ENCODE measurements at places on chromosomes 16 and 17. TPM values are rescaled to one million over a fixed set of nuclear protein-coding genes. Genes with fewer than 3 reads are reported as not detected.
A peak's percentile ranks its signal among the peaks of the same experiment; 100 is the strongest.

The SP6 gene
- total RNA-seq: not detected

The HSPB9 gene
- not detected for total RNA-seq

The KRT20 gene
- not detected for total RNA-seq

The GP1BA gene
- not detected for total RNA-seq

The SHBG gene
- total RNA-seq: not detected

The DHRS7C gene
- total RNA-seq: not detected

The EPN3 gene
- not detected for total RNA-seq

The CNGB1 gene
- total RNA-seq: not detected

DNA sequence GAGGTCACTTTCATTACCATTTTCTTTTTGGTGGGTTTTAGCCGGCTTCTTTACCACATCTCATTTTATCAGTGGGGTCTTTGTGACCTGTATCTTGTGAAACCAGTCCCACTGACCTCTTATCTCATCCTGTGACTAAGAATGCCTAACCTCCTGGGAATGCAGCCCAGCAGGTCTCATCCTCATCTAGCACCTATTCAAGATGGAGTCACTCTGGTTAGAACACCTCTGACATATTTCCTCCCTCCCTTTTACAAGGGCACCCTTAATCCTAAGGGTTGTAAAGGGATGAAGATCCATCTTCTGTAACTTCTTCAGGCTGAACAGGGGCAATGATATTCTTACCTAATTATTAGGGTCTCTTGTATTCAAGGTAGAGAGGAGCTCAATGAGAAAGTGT lies 107.9 kb upstream of the HAS3 start:
- no peaks in the 10 kb centered on the region for H3K27me3 ChIP-seq
- no peak for DNase-seq
- H3K4me3 ChIP-seq: no peak overlapping the region
- no peak overlapping the region for H3K27ac ChIP-seq
- H3K36me3 ChIP-seq: peaks cover 18% of the 10 kb centered on the region

- DNase-seq: no peak
- no peak overlapping the region for H3K27ac ChIP-seq
- H3K27me3 ChIP-seq: no peaks in the 10 kb centered on the region
- peaks cover 39% of the 10 kb centered on the region for H3K4me1 ChIP-seq
- no peak overlapping the region for H3K4me3 ChIP-seq
Observed at GRCh38 chr17:49727380-49727779, 19.6 kb upstream of the SLC35B1 start.

DNA sequence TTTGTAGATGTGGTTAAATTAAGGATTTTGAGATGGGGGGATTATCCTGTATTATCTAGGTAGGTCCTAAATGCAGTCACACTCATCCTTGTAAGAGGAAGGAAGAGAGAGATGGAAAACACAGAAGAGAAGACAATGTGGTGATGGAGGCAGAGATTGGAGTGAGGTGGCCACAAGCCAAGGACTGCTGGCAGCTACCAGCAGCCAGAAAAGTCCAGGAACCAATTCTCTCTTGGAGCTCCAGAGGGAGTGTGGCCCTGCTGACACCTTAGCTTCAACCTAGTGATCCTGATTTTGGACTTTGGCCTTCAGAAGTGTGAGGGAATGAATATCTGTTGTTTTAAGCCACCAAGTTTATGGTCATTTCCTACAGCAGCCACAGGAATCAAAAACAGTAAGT lies 18.0 kb downstream of the MAPT start:
- no peak for DNase-seq
- no peak overlapping the region for H3K4me3 ChIP-seq
- peaks cover 13% of the 10 kb centered on the region for H3K27me3 ChIP-seq
- peaks cover 2% of the 10 kb centered on the region for H3K4me1 ChIP-seq
- no peak overlapping the region for H3K27ac ChIP-seq
- H3K36me3 ChIP-seq: no peaks in the 10 kb centered on the region

DNA sequence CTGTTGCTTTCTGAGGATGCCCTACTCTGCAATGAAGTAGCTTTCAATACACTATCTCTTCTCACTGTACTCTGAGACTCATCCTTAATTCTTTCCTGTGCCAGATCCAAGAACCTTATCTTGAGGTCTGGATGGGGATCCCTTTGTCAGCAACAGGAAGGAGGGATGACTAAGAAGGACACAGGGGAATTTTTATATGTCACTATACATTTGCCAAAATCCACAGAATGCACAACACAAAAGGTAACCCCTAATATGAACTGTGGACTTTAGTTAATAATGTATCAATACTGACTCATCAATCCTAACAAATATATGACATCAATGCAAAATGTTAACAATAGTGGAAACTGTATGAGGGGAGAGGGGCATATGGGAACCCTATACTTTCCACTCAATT lies 4.7 kb upstream of the RBBP6 start:
- H3K36me3 ChIP-seq: peaks cover 2% of the 10 kb centered on the region
- no peak overlapping the region for H3K4me3 ChIP-seq

DNA sequence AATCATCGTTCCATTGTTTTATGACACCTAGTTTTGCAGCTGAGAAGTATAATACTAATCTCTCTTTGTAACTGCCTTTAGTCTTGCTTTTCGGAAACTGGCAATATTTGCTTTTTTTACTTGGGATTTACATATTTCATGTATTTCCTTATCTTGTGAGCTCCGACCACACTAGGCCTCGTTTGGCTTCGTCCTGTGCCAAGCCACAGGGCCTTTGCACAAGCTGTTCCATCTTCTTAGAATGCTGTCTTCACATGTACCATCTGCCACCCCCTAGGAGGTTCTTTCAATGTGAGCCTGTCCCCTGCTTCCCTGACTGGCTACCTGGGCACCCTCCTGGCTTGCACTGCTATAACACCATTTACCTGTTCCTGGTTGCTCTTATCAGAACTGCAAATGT lies 77.2 kb downstream of the SHISA6 start:
- no peaks in the 10 kb centered on the region for H3K27me3 ChIP-seq
- H3K27ac ChIP-seq: no peak overlapping the region
- no peaks in the 10 kb centered on the region for H3K36me3 ChIP-seq
- DNase-seq: no peak
- no peak overlapping the region for H3K4me3 ChIP-seq
- H3K4me1 ChIP-seq: no peaks in the 10 kb centered on the region

GRCh38 chr17:61481421-61481820 lies 29.2 kb downstream of the TBX4 start:
- no peaks in the 10 kb centered on the region for H3K36me3 ChIP-seq
- no peaks in the 10 kb centered on the region for H3K4me1 ChIP-seq
- H3K27ac ChIP-seq: no peak overlapping the region
- no peak for DNase-seq
- H3K27me3 ChIP-seq: no peaks in the 10 kb centered on the region
- H3K4me3 ChIP-seq: no peak overlapping the region

GRCh38 chr17:59093702-59094231 lies 12.9 kb downstream of the TRIM37 start:
- H3K4me3 ChIP-seq: no peak overlapping the region
- no peaks in the 10 kb centered on the region for H3K27me3 ChIP-seq
- no peak for DNase-seq

GRCh38 chr17:6356562-6356961 lies 78.4 kb downstream of the AIPL1 start:
- no peak for DNase-seq
- H3K27ac ChIP-seq: no peak overlapping the region
- H3K27me3 ChIP-seq: peaks cover 17% of the 10 kb centered on the region
- no peak overlapping the region for H3K4me3 ChIP-seq

- H3K27ac ChIP-seq: no peak overlapping the region
- H3K4me1 ChIP-seq: peaks cover 24% of the 10 kb centered on the region
- H3K36me3 ChIP-seq: peaks cover 46% of the 10 kb centered on the region
Observed at GRCh38 chr17:75842411-75842810, 1.8 kb downstream of the UNC13D start.

GRCh38 chr16:84087466-84088151 lies 29.1 kb downstream of the MBTPS1 start:
- H3K27ac ChIP-seq: peak overlapping the region; percentile 7
- no peaks in the 10 kb centered on the region for H3K27me3 ChIP-seq
- DNase-seq: no peak
- peaks cover 51% of the 10 kb centered on the region for H3K4me1 ChIP-seq
- peaks cover 46% of the 10 kb centered on the region for H3K36me3 ChIP-seq

DNA sequence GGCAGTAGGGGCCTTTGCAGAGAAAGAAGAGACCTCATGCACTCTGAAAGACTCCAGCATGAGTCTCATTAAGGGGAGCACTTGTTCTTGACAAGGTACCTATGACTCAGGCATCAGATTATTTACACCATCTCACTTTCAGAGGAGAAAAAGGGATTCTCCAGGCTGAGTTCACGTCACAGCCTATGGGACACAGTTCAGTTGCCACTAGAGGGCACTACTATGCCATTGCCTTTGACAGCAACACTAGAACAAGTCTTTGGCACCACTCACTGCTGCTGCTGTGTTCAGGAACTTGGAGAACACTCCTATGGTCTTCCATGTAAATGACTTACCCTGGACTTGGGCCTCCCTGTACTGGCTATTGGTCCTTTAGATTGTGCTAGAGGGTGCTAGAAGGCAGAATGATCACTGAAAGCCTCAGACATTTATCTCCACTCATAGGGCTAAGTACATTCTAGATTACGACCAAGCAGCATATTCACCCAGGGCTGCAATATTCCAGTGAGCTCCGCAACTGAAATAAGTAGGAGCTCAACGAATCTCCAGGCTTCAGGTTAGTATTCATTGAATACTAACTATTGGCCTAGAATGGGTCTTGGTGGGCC lies 225.1 kb upstream of the CA10 start:
- H3K27ac ChIP-seq: no peak overlapping the region
- DNase-seq: peak; percentile 13
- H3K27me3 ChIP-seq: no peaks in the 10 kb centered on the region
- H3K4me1 ChIP-seq: no peaks in the 10 kb centered on the region
- no peak overlapping the region for H3K4me3 ChIP-seq

DNA sequence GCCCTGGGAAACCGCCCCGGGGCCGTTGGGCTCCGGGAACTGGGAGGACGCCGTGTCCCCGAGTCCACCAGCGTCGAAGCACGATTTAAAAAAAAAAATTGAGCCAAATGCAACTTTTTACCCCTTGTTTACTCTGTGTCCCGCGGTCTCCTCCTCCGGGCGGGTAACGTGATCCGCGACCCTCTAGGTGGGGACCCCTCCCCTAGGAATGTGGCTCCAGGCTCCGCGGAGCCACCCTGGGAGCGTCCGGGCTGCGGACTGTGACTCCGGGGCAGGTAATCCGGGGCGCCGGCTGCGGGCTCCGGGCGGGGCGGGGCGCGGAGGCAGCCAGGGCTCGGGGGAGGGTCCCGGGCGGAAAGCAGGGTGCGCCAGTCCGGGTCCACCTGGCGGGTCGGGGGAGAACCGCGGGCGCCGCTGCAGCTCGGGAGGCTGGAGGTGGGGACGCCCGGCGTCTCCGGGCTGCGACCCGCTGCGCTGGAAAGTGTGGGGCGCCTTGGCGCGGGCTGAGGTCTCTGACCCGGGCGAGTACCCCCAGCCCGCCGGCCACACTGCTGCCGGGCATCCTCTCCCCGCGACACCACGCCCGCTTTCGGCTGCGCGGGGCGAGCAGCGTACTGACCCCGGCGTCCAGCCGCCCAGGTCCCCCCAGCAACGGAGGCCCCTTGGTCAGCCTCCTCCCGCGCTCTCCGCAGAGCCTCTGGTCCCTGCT lies 852 bp upstream of the HELZ start:
- peak overlapping the region; percentile 79 for H3K4me3 ChIP-seq
- peak overlapping the region; percentile 86 for H3K27ac ChIP-seq
- H3K4me1 ChIP-seq: peaks cover 43% of the 10 kb centered on the region
- no peaks in the 10 kb centered on the region for H3K27me3 ChIP-seq
- peak; percentile 54 for DNase-seq

GRCh38 chr16:89922477-89922883 lies 662 bp upstream of the TUBB3 start:
- H3K4me1 ChIP-seq: peaks cover 58% of the 10 kb centered on the region
- no peak overlapping the region for H3K27ac ChIP-seq
- H3K36me3 ChIP-seq: no peaks in the 10 kb centered on the region

- peaks cover 44% of the 10 kb centered on the region for H3K36me3 ChIP-seq
- no peaks in the 10 kb centered on the region for H3K27me3 ChIP-seq
- DNase-seq: no peak
- H3K4me3 ChIP-seq: no peak overlapping the region
- H3K4me1 ChIP-seq: no peaks in the 10 kb centered on the region
Observed at GRCh38 chr16:58160855-58161254, 31.7 kb upstream of the CFAP20 start.

DNA sequence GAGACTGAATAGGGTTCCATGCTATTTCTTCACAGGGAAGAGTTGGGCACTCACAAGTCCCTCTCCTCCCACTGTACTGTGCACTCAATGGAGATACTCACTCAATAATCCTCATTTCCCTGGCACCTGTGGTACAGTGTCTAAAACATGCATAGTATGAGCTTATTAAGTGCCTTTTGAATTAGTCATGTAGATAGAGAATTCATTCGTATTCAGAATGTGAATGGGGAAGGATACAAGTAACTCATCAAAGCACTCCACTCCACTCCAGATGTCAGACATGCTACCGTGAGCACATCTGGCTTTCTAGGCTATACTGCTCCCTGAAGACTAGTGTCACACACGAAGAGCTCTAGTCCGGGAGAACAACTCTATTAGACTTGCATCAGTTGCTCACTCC lies 6.3 kb downstream of the C17orf75 start:
- no peaks in the 10 kb centered on the region for H3K27me3 ChIP-seq
- peaks cover 62% of the 10 kb centered on the region for H3K36me3 ChIP-seq
- DNase-seq: no peak

- no peaks in the 10 kb centered on the region for H3K36me3 ChIP-seq
- DNase-seq: peak; percentile 19
- H3K27ac ChIP-seq: no peak overlapping the region
Observed at GRCh38 chr17:48882272-48882671, 10.3 kb upstream of the ATP5MC1 start.

- H3K27me3 ChIP-seq: peaks cover 11% of the 10 kb centered on the region
- no peak for DNase-seq
- no peak overlapping the region for H3K27ac ChIP-seq
- no peak overlapping the region for H3K4me3 ChIP-seq
Observed at GRCh38 chr16:85185303-85186100, 73.2 kb upstream of the CIBAR2 start.

- no peaks in the 10 kb centered on the region for H3K27me3 ChIP-seq
- H3K4me1 ChIP-seq: peaks cover 30% of the 10 kb centered on the region
- H3K27ac ChIP-seq: peak within 1 kb of the TSS; percentile 97
- H3K36me3 ChIP-seq: peaks cover 31% of the 10 kb centered on the region
Observed at GRCh38 chr17:17206124-17206912, at the start of gene PLD6. TSS of gene PLD6 (minus strand) at chr17:17206333. CDS start at chr17:17206286, 47 bp downstream.

- no peak overlapping the region for H3K4me3 ChIP-seq
- no peaks in the 10 kb centered on the region for H3K27me3 ChIP-seq
- no peak for DNase-seq
- peaks cover 8% of the 10 kb centered on the region for H3K4me1 ChIP-seq
Observed at GRCh38 chr16:4832698-4833343, 14.3 kb downstream of the GLYR1 start.

DNA sequence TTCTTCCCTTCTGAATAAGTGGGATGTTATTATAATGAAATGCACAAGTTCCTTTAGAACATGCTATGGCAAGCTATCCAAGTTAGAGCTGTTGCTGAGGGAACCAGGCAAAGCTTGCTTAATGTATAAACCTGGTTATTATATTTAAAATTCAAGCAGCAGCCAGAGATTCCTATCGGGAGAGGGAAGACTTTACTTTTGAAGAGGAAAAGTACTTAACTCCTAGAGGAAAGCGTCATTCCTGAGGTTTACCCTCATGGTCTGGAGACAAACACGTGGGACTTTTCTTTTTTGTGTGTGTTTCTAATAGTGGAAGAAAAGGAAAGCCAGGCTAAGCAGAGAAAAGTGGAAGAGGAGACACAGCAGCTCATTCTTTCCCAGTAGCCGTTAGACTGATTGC lies 39.9 kb upstream of the MYH10 start:
- H3K27ac ChIP-seq: no peak overlapping the region
- no peaks in the 10 kb centered on the region for H3K4me1 ChIP-seq
- DNase-seq: no peak
- H3K27me3 ChIP-seq: peaks cover 7% of the 10 kb centered on the region
- no peaks in the 10 kb centered on the region for H3K36me3 ChIP-seq

Data from activated CD4-positive, alpha-beta T cell treated with anti-CD3 and anti-CD28 coated beads, Interleukin-2, amount 10 ng/mL, durations not matched to agents 7 days and 5 days (primary cell).